ENCODE measurements at places on chromosomes 2 and 18.

DNA sequence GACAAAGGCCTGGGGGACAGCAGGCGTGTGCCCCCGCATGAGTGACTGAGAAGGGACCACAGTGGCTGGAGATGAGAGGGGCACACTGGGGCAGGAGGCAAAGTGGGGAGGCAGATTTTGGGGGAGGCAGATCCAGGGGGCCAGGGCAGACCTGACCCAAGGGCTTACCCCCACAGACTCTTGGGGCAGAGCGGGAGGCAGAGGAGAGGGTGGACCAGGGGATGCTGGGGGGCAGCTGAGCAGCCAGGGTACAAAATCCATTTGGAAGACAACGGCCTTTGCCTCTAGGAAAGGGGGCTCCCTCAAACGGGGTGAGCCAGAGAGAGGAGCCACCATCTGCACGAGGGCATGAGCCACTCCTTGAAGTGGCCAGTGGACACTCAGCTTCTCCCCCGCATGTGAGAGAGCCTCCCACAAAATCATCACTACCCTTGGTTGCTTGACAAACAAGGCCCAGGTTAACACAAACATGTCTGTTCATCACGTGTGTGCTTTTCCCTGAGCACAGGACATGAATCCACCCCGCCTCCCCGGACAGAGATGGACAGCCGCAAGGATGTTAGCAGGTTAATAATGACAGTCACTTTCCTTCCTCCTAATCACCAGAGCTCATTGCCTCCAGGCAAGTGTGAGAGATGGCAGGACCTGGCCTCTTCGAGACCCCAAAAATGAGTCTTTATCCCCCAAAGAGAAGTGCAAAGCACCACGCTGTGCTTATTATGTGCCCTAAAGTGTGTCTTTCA, 72.0 kb upstream of the RAB6C start:
- no peak for DNase-seq

DNA sequence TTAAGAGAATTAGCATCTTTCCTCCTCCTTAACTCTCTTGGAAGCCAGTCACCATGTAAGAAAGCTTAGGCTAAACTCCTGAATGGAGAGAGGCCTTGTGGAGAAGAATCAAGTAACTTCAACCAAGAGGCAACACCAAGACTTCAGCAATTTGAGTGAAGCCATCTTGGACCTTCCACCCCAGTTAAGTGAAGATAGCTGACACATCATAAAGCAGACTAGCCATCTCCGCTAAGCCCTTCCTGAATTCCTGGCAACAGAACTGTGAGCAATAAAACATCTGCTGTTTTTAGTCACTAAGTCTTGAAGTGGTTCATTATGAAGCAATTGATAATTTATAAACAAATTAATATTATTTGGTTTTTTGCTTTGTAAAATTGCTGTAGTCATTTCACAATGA, 1.5 kb upstream of the ZNF397 start:
- no peak for DNase-seq

DNA sequence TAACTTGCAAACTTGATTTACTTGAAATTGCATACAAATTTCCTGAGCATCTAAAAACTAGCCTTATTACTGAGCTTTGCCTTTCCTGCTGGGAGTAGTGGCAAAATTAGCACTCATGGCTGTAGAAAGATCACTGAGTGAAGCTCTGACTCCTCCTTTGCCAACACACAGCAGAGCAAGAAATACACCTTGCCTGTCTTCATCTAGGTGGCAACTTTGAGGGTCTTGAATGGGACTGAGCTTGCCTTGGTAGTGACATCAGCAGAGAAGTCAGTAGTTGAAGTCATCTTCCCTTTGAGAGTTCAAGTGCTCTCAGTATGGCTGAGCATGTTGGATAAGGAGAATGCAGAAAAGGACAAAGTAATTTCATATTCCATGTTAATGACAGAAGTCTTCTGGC, 5.9 kb downstream of the RRM2 start:
- DNase-seq = no peak

- DNase-seq = no peak
Measured at GRCh38 chr2:65165558-65165957, 35.7 kb upstream of the RAB1A start.

DNA sequence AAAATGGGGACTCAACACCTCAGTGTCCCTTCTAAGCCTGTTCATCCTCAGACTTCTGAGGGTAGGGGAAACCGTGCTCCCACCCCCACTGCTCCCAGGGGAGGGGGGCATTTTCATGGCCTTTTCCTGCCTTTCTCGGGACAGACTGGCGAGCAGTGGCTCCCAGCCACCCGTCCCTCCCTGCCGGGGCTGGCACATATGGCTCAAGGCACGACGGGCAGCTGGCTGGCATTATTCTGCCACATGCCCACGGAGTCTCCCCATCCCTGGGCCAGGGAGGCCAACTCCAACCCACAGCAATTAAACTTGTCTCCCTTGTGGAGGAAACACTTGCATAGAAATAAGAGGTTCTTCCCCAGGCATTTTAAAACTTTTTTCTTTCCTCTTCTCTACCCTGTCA, 148.5 kb upstream of the CBLN2 start:
- DNase-seq = no peak

DNA sequence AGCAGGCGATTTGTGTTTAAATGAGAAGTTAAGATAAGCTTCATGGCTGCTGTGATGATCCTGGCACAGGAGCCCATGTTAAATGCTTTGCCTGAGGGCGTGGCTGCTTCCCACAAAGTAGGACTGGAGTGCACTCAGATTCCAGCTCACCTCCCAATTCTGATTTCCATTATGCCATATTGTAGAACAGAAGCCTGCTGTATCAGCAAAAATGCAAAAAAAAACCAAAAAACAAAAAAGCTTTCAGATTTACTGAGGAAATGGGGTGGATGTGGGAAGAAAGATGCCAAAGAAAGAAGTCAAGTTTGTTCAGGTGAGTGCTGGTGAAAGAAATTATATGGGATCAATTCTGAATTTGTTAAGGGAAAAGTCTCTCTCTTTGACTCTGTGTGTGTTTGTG, 610.4 kb upstream of the NETO1 start:
- DNase-seq = no peak

DNA sequence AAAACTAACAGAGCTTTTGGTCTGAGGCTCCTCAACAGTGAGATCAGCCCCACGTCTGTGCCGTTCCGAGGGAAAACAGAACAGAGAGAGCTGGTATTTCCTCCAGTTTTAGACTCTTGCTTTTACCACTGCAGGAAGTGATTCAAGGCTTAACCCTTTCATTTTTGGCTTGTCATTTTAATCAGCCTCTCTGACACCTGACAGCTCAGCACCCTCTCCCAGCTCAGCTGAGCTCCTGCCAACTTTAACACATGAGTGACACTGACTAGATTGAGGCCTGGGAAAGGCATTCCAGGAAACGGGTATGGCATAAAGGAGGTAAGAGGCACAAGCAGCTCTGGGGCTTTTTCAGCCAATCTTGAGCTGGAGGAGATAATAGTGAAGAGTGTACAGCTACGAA, 239.4 kb upstream of the SKOR2 start:
- DNase-seq = no peak

GRCh38 chr2:237625777-237626176, 1.6 kb upstream of the LRRFIP1 start:
- no peak for DNase-seq

GRCh38 chr2:122528061-122528460, 772.6 kb downstream of the TSN start:
- no peak for DNase-seq

GRCh38 chr18:48872234-48873145, 78.3 kb downstream of the SMAD7 start:
- no peak for DNase-seq

DNA sequence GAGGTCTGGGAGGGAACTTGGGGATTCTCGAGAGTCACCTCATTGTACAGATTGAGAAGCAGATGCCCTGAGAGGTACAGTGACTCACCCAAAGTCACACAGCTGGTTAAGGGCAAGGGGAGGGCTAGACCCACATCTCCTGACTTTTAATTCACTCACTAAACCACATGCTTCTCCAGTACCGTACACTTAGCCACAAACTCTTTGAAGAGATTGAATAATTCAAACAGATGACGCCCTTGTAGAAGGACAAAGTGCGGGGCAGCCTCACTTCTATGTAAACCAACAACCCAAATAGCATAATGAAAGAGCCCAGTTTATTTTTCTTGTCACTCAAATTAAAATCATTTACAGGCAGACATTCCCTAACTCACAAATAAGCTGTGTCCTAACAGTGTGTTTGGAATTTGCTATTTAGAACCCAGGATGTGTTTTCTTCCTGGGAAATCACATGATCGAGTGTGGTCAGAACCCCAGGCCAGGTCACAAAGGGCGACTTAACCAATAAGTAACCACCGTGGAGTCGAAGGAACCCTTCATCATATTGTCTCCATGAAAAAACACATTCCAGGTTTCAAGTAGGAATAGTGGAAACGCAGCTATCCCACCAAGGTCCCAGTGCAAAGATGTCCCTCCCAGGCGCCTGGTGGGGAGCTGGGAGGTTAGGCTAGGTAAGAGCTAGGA, 35.8 kb upstream of the PTPN4 start:
- DNase-seq = no peak

GRCh38 chr18:326846-327245, 59.0 kb upstream of the THOC1 start:
- no peak for DNase-seq

DNA sequence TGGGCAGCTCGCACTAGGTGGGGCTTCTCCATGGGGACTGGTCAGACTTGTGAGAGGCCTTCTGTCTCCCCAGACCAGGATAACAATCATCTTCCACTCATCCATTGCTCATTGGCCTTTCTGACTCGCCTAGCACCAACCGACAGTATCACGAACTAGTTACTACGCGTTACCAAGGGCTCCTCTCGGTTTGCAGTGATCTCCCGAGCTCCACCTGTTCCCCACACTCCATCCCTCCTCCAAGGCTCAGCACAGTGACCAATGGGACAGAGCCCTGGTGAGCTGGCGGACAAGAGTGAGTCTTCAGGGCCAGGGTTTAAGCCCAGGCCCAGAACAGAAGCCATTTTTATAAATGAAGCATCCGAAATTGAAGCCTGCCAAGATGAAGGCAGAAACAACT, 42.8 kb upstream of the SMAD7 start:
- DNase-seq = no peak

GRCh38 chr2:217307023-217307422, 447.2 kb upstream of the TNP1 start:
- no peak for DNase-seq

DNA sequence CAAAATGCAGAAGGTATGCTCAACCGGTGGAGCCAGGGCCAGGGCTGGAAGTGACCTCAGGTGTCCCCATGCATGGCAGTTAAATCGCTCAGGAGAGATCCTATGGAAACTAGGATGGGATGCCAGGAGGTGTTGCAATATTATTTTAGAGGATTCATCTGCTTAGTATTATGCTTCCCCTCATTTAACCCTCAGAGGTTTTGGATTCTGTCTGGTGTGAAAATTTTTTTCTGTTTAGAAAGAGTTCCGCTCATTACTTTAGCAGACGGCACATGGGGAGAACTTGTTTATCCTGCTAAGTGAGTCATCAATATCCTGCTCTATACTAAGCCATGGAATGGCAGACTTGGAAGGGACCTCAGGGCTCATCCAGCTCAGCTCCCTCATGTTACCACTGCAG, 42.5 kb downstream of the TRIB2 start:
- no peak for DNase-seq

DNA sequence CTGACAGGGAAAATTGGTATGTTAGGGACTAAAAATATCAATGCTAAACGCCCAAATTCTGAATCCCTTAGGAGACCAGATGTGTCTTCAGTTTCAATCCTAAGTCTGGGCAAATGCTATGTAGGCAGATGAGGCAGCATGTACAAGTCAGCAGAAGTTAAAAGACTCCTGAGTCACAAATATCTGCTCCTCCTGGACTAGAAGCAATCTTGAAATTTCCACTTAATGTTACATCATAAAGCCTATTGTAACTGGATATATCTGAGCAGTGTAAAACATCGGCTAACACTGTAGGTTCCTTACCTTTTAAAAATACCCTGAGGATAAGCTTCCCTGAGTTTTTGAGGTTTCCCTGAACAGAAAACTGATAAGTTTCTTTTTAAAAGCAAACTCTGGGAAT, 1087.6 kb upstream of the PIK3C3 start:
- no peak for DNase-seq

- no peak for DNase-seq
Measured at GRCh38 chr2:206443735-206444527, 599 bp downstream of the ADAM23 start.

DNA sequence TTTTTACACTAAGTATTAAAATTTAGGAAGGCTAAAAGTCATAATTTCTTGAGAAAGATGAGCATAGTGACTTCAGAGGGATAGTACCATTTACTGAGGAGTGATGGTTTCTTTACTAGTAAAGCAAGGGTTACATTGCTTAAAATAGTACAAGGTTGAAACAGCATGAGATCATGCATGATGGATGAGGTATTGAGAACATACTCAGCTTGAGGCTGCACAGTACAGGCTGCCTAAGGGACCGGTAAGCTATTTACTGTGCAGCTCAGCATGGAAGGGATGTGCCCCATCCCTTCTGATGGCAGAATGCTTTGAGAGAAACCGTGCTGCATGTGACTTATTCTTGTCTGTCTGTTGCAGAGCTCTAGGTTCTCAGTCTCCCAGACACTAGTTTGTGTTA, 122.1 kb downstream of the EML6 start:
- DNase-seq = no peak

Data from CD4-positive, alpha-beta T cell treated with Interleukin-15 for 1 hour (primary cell).